ENCODE measurements at places on chromosomes 4 and X.
A peak's percentile ranks its signal among the peaks of the same experiment; 100 is the strongest.

- no peak for DNase-seq
Observed at GRCh38 chrX:68846536-68846935, 17.7 kb downstream of the EFNB1 start.

DNA sequence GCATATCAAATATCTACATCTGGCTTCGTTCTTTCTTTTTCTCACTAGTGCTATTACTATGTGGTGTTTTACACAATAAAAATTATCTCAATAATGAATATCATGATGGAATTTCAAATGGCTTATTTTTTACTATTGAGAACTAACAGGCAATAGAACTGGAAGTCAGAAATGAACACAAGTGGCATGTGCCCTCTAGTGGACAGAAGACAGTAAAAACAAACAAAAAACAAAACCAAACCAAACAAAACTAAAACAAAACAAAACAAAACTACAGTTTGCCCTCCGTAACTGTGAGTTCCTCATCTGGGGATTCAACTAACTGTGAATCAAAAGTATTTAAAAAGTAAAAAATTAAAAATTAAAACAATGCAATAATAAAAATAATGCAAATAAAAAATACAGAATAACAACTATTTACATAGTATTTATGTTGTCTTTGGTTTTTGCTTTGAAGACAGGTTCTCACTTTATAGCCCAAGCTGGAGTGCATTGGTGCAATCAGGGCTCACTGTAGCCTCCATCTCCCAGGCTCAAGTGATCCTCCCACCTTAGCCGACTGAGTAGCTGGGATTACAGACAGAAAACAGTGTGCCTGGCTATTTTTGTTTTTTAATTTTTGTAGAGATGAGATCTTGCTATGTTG lies 195.6 kb upstream of the TACR3 start:
- no peak for DNase-seq

GRCh38 chr4:79134767-79135166 lies 191.1 kb downstream of the NAA11 start:
- DNase-seq, result no peak

- no peak for DNase-seq
Observed at GRCh38 chr4:83917572-83917971, 381.7 kb downstream of the GPAT3 start.

- DNase-seq, result peak; percentile 77
Observed at GRCh38 chrX:136909119-136909705, 28.7 kb upstream of the RBMX start.

GRCh38 chrX:110853610-110854009 lies 58.0 kb upstream of the CHRDL1 start:
- no peak for DNase-seq

DNA sequence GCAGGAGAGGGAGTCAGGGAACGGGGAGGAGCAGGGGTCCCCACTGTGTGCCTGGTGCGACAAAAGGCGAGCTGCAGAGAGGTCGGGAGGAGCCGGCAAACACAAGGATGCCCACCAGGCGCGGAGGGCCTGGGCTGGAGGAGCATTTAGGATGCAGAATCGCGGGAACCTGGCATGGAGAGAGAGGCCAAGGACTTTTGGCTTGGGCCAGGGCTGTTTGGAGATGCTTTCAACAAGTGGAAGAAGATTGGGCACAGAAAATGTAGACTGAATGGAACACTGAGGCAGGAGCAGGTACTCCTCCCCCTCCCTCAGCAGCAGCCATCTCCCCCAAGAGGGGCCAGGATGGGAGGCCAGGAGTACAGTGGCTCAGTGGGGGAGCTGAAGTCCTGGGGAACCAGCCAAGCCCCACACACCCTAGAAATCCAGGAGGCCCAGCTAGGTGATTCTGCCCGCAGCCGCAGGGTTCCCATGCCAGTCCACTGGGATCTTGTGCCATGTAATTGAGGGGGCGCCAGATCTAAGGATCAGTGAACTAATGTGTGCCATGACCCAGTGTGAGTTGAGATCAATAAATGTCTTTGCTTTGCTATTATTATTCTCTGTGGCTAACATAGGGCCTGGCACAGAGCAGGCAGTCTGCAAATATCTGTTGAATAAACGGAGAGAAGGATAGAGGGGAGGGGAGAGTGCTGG lies 1.1 kb upstream of the ABLIM2 start:
- no peak for DNase-seq

- DNase-seq, result no peak
Observed at GRCh38 chr4:2415881-2416563, 2.4 kb downstream of the ZFYVE28 start.

- DNase-seq, result no peak
Observed at GRCh38 chr4:16717266-16717970, 181.0 kb downstream of the LDB2 start.

- no peak for DNase-seq
Observed at GRCh38 chr4:19492606-19493005, 759.1 kb upstream of the SLIT2 start.

DNA sequence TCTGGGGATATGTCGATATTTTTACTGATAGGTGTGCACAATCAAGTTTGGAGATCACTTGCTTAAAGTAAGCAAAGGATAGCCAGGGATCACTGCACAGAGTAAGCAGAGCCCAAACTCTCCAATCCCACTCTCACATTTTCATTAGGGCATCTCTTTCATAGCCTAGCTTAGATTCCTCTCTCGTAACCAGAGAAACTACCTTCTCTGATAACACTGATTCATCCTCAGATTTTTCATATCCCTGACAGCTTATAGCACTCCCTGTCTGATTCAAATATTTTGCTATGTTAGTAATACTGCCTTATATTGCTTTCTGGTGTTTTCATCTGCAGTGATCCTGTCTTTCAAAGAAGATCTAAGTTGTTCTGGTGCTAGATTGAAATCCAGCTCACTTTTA lies 123.7 kb downstream of the CBLL2 start:
- DNase-seq, result no peak

DNA sequence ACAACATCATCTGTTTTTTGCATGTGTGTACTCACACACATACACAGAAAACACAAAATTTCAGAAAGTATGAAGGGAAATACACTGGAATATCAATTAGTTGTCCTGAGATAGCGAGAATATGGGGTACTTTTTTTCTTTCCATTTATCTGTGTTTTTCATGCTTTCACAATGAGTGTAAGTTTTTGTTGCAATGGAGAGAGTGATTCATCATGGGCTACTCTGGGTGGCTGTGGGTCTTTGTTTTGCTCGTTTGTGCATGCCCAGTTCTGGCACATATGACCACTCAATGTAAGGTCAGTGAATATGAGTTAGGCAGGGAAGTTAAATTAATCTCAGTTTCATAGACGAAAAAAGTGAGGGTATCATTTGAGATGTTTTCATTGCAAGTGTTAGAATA lies 26.9 kb downstream of the XK start:
- no peak for DNase-seq

DNA sequence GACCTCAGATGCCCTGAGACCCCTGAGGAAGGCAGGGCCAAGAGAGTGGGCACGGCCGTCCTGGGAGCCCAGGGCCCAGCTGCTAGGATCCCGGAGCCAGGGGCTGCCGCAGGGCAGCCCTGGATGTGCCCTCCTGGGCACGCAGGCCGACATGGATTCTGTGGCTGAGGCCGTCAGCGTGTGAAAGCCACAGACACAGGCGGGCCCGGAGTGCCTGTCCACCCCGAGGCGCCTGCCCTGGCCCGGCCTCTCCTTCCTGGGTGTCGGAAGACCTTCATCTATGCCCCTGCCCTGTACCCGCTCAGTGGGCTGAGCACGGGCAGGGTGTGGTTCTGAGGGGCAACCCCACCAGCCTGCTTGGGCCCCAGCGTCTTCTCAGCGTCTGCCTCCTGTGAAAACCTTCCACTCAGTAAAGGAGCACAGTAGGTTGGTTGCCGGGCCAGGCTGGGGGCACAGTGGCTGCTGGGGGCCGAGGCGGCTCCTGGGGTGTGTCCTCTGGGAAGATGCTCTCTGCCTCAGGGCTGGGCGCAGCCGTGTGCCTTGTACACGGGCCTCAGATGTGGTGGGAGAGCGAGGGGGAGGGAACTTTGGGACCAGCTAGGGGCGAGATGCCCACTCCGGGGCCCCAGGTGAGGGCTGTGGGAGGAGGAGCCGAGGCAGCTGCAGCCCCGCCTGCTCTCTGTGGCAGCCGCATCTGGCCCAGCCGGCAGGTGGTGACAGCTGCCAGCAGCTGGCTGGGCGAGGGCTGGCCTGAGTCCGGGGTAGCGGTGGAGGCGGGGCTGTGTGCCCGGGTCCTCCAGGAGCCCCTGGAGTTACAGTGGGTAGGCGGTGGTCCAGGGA lies 20.8 kb downstream of the FGFRL1 start:
- no peak for DNase-seq

- no peak for DNase-seq
Observed at GRCh38 chr4:14856934-14857235, 145.4 kb upstream of the CPEB2 start.

- no peak for DNase-seq
Observed at GRCh38 chr4:55132775-55133174, 7.4 kb upstream of the KDR start.

GRCh38 chr4:180028682-180029081 lies 2214.5 kb upstream of the TENM3 start:
- DNase-seq, result no peak

DNA sequence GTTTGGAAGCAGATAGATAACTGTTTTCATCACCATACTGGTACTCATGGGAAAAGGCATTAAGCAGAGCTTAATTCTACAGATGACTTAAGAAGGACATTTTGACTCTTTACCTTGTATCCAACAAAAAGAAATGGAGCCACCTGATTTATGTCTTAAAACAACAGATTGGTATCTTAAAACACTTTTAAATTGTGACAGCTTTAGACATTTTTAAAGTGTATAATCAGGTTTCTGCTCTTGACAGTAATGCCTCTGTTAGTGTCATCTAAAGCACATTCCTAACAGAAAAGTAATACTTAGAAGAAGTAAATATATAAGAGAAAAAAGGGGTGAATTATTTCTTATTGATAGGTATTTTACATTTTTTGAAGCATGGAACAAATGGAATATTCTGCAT lies 55.9 kb downstream of the SPATA4 start:
- no peak for DNase-seq

DNA sequence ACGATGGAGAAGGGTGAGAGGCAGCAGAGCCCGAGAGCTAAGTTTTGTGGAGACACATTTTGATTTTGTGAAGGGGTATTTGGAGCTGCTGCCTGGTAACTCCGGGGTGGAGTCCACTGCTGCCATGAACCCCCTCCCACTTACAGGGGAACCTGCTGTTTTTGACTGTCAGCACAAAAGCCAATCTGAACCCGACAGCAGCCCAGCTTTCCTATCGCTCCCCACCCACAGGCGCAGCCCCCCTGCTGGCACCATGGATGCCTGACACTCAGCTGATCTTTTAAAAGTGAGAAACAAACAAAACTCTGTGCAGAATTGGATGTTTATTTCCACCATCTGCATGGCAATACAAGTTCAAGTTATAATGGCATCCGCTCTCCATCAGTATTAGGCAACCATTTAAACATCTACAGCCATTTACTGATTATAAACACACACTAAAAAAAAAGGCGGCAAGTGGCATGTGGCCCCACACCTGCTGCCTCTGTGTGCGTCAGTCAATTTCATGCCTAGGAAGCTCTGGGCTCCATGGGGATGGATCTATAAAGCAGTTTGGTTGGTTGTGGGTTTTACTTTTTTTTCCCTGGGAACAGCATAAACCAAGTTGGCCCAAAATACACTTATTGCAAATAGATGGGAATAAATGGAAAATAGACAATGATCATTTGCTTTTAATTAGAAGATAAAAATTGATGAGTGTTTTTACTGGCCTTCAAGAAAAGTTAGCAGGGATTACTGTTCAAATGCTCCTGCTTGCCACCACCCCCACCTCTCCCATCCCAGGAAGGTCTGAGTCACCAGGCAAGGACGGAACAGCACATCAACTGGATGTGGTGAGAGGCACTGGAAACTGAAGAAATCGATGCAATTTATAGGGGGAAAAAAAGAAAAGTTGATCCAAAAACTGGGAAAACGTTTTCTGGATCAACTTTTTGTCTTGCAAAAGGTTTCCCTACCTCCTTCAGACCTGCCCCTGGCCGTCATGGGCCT lies 46.0 kb downstream of the SEPSECS start:
- no peak for DNase-seq

- no peak for DNase-seq
Observed at GRCh38 chr4:76449362-76449767, 14.3 kb downstream of the SHROOM3 start.

GRCh38 chrX:3699821-3700381 lies 13.5 kb downstream of the PRKX start:
- no peak for DNase-seq

DNA sequence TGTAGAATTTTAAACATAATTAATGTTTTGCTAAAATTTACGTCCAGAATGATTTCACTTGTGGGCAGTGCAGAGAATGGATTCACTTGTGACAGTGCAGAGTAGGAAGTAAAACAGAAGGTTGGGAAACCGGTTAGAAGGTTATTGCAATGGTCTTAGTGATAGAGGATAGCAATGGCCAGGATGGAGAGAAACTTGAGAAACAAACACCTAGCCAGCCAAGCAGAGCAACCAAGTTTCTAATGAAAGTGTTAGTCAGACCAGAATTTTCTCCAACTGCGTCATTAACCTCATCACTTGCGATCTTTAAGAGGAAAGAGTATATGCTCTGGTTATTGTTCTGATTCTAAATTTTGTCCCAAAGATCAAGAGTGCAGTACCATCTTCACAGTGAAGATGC lies 50.0 kb upstream of the TBC1D9 start:
- no peak for DNase-seq

DNA sequence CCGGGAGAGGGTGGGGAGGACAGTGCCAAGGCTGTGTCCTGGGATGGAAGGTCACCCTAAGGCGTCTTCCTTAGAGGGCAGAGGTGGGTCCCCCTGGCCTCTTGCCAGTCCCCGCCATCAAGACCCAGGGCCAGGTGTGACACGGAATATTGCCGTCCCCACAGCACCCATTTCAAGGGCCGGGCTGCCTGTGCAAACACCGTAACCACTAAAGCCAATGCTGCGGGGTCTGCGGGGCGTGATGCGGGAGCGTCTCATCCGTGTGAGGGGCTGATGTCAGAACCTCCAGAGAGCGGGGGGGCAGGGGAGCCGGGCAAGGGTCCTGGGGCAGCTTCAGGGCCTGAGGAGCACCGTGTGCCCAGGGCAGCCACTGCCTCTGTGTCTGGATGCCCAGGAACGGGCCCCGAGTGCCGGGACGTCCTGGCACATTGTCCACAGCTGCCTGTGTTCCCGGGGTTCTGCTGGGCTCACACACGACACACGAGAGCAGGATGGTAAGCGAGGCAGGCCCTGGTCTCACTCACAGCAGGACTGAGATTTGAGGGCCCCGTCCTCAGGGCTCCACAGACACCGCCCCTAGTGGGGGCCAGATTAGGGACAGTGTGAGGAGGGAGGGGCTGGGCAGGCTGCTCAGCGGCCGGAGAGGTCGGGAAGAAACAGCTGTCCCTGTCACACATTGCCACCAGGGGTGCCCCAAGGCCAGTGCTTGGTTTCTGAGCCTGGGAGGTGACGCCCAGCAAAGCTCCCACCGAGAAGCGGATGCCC lies 29.2 kb downstream of the NKX1-1 start:
- DNase-seq, result no peak

GRCh38 chr4:2785613-2786012 lies 7.3 kb upstream of the SH3BP2 start:
- no peak for DNase-seq

- DNase-seq, result peak; percentile 34
Observed at GRCh38 chrX:133726211-133726630, 259.2 kb downstream of the GPC3 start.
